Thoracic aorta (tissue), 2 donors: ENCODE measurements at places on chromosomes 4 and X. TPM values are rescaled to one million over a fixed set of nuclear protein-coding genes. Genes with fewer than 3 reads are reported as not detected.
A peak's percentile ranks its signal among the peaks of the same experiment; 100 is the strongest.

GRCh38 chr4:126583509-126583908 lies 1049.2 kb upstream of the INTU start:
- H3K4me3 ChIP-seq: no peak overlapping the region
- no peaks in the 10 kb centered on the region for H3K27me3 ChIP-seq
- no peak overlapping the region for H3K27ac ChIP-seq
- no peaks in the 10 kb centered on the region for H3K4me1 ChIP-seq

Gene HSFX1
- 0.54 TPM for total RNA-seq

Gene UGT2A1
- total RNA-seq: not detected

Gene ZNF630
- total RNA-seq: 3.2 TPM

DNA sequence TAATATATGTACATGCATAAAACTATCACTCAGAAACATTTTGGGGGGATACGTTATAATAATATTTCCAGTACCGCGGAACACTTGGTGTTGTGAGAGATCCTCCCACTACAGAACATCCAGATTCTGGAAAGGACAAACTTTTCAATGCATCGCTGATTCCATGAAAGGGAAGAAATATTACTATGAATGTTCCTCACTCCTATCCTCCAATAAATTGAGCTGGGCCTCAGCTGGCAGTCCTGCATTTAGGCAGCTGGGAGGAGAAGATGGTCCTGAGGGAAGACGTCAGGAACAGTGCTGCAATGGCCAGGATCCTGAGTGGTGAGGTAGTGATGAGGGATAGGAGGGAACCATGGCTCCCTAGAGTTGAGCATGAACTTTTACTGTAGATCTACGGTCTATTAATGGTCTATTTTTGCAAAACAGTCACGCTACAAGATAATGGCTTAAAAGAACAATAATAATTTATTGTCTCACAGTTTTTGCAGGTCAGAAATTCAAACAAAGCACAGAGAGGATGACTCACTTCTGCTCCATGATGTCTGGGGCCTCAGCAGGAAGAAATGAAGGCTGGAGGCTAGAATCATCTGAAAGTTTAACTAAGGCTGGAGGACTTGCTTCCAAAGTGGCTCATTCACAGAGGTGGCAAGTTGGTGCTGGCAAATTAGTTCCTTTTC lies 538.1 kb downstream of the STIM2 start:
- no peak overlapping the region for H3K27ac ChIP-seq
- no peaks in the 10 kb centered on the region for H3K27me3 ChIP-seq
- no peaks in the 10 kb centered on the region for H3K36me3 ChIP-seq
- no peaks in the 10 kb centered on the region for H3K4me1 ChIP-seq

GRCh38 chrX:23737413-23737812 lies 5.7 kb downstream of the ACOT9 start:
- no peaks in the 10 kb centered on the region for H3K27me3 ChIP-seq
- no peaks in the 10 kb centered on the region for H3K36me3 ChIP-seq
- no peak overlapping the region for H3K27ac ChIP-seq
- no peak for DNase-seq

DNA sequence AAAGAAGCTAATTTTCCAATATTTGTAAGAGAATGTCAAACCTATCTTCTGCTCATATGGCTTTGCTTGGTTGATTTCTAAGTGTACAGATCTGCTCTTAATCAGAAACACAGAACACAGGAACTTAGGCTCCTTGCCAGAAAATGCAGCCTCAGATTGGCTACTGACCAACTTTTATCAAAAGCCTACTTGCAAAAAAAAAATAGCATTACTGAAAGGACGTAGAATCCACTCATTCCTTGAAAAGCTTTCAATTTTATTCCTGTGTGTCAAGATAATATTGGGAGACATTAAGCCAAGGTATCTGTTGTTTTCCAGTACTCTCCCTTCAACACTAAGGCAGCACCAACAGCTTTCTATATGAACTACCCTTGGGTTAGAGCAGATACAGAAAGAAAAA lies 127.6 kb upstream of the INTU start:
- DNase-seq: no peak
- no peak overlapping the region for H3K4me3 ChIP-seq
- no peaks in the 10 kb centered on the region for H3K4me1 ChIP-seq

- no peak for DNase-seq
- no peaks in the 10 kb centered on the region for H3K36me3 ChIP-seq
- H3K27ac ChIP-seq: no peak overlapping the region
- no peaks in the 10 kb centered on the region for H3K27me3 ChIP-seq
Measured at GRCh38 chrX:107484002-107484726, 34.7 kb downstream of the FRMPD3 start.

Gene MTCP1
- total RNA-seq: 7.4 TPM

DNA sequence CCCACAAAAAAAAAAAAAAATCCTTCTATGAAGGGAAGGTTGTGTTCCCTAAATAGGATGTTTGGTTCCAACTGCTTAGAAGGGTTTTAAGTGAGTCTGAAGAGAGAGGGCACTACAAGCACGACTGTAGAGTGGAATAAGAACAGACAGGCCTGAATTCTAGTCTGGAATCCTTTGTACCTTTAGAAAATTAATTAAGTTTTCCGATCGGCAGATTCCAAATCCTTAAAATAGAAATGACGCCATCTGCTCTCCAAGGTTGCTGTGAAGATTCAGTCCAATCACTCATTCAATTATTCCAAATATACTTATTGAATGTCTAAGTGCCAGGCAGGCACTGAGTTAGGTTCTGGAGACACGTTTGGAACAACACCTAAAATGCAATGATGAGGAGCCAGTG lies 3.8 kb downstream of the HS3ST1 start:
- no peaks in the 10 kb centered on the region for H3K27me3 ChIP-seq
- no peak overlapping the region for H3K4me3 ChIP-seq
- H3K4me1 ChIP-seq: peaks cover 54% of the 10 kb centered on the region
- H3K27ac ChIP-seq: no peak overlapping the region
- H3K36me3 ChIP-seq: no peaks in the 10 kb centered on the region

DNA sequence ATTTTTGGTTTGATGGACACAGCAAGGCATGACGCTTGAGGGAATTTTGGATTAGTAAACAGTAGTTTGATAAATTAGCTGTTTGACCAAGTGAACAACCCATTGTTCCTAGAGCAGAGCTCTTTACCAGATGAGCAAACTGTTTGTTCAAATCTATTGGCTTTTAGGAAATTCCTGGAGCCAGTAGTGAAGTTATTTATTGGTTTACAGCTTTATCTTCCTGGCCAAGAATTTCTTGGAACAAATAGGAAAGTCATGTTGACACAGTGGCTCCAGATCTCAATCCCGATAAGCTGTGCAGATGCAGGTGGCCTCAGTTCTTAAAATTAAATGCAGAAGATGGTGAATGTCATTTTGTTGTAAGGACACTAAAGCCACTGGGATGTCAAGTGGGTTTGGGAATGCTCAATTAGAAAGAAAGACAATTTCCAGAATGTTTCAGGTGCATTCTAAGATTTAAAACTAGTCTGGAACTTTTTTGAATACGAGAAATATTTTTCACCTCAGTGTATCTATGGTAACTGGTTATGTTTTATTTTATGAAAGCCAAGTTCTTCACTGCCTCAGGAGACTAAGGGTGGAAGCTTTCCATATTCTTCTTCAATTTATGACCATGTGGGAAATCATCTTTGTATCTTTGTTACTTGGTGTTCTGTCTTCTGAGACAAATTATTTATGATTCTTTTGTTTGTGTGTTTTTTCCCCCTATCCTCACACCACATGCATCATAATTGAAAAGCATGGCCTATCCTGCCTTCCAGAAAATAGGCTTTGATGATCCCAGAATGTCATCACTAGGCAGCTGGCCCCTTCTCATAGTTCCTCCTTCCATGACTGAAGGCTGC lies 554.5 kb downstream of the STIM2 start:
- no peaks in the 10 kb centered on the region for H3K27me3 ChIP-seq
- no peak for DNase-seq
- no peaks in the 10 kb centered on the region for H3K36me3 ChIP-seq
- no peaks in the 10 kb centered on the region for H3K4me1 ChIP-seq

Gene FGF13
- total RNA-seq: 18.3 TPM

- H3K4me3 ChIP-seq: no peak overlapping the region
- H3K36me3 ChIP-seq: peaks cover 13% of the 10 kb centered on the region
- no peak for DNase-seq
- no peak overlapping the region for H3K27ac ChIP-seq
- peaks cover 30% of the 10 kb centered on the region for H3K4me1 ChIP-seq
- no peaks in the 10 kb centered on the region for H3K27me3 ChIP-seq
Measured at GRCh38 chr4:94590493-94590892, 138.8 kb downstream of the PDLIM5 start.

Gene FHDC1
- 0.27 TPM for total RNA-seq

Gene STARD8
- total RNA-seq: 19.8 TPM

DNA sequence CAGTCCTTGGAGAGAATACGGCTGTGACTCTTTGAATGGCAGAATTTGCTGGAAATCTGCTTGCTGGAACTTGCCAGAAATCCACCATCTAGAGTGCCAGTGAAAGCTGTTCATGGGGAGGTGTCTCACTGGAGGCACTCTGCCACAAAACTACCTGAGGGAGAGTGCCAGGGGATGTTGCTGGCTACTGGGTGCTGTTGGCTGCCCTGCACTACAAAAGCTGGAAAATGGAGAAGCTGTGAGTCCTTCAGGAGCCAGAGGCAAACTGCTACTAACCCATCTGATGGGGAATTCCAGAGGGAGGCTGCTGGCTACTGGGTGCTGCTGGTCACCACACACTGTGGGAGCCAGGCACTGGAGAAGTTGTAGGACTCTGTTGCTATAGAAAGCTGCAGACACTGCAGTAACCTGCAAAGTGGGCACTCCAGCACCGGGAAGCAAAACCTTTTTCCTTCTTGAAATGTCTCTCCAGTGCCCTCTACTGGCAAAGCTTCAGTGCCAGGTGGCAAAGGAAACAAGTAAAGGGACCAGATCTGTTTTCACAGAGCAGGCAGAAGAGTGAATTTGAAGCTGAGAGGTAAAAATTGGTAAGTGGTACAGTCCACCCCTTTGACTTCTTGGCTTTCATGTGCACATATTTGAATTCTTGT lies 47.8 kb upstream of the HSD17B10 start:
- no peak for DNase-seq
- no peak overlapping the region for H3K4me3 ChIP-seq
- H3K4me1 ChIP-seq: no peaks in the 10 kb centered on the region

DNA sequence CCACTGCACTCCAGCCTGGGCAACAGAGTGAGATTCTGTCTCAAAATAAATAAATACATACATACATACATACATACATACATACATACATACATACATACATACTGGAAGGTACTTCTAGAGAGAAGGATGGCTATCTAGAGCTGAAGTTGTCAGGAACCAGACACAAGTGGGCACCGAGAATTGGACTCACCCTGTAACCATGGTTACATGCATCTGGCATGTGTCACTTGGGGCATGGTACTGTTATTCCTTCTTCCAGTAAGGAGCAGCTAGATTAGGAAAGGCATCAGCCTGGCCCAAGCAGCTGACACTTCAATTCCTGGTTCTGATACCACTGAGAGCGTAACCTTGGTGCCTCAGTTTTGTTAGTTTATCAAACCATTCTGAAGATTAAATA lies 127.1 kb downstream of the SH3KBP1 start:
- H3K27me3 ChIP-seq: no peaks in the 10 kb centered on the region
- H3K27ac ChIP-seq: no peak overlapping the region
- H3K4me1 ChIP-seq: peaks cover 11% of the 10 kb centered on the region
- no peaks in the 10 kb centered on the region for H3K36me3 ChIP-seq
- H3K4me3 ChIP-seq: no peak overlapping the region

Gene SASH3
- 12.4 TPM for total RNA-seq

DNA sequence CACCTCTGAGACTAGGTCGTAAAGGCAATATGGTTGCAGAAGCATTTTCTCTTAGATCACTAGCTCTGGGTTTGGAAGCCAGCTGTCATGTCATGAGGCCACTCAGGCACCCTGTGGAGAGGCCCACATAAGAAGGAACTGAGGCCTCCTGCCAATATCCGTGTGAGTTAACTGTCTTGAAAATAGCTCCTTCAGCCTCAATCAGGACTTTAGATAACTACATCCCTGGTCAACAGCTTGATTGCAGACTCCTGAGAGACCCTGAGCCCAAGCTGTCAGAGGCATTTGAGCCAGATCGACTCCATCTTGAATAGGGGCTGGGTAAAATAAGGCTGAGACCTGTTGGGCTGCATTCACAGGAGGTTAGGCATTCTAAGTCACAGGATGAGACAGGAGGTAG lies 15.1 kb upstream of the REPS2 start:
- no peaks in the 10 kb centered on the region for H3K27me3 ChIP-seq
- DNase-seq: no peak
- H3K4me3 ChIP-seq: no peak overlapping the region
- no peak overlapping the region for H3K27ac ChIP-seq
- H3K36me3 ChIP-seq: no peaks in the 10 kb centered on the region

Gene HSFX4
- total RNA-seq: not detected

- peak within 1 kb of the TSS; percentile 83 for H3K4me3 ChIP-seq
- H3K4me1 ChIP-seq: no peaks in the 10 kb centered on the region
- no peak for DNase-seq
- peak within 1 kb of the TSS; percentile 94 for H3K27ac ChIP-seq
- H3K27me3 ChIP-seq: no peaks in the 10 kb centered on the region
Measured at GRCh38 chr4:30720021-30720660, at the start of gene PCDH7. Gene PCDH7, plus strand, starts transcription at chr4:30720369. Its CDS starts 1,054 bp downstream, at chr4:30721423.

DNA sequence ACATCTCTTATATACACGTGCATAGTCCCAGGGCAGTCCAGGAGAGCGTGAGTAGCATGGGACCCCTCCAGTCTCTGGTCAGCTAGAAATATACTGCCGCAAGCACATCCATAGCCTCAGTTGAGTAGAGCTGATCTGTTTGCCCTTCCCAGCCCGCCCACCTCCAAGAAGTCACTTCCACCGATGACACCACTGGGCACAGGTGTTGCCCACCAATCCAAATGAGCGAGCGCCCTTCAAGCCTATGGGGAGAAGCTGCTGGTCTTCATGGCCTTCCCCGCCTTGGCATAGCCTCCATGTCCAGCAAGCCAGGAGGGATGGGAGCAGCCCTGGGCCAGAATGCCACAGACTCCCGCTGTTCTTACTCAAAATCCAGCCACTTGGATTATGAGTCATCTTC lies 10.2 kb downstream of the DUSP9 start:
- no peak for DNase-seq
- no peaks in the 10 kb centered on the region for H3K36me3 ChIP-seq
- H3K27me3 ChIP-seq: no peaks in the 10 kb centered on the region
- no peak overlapping the region for H3K27ac ChIP-seq

DNA sequence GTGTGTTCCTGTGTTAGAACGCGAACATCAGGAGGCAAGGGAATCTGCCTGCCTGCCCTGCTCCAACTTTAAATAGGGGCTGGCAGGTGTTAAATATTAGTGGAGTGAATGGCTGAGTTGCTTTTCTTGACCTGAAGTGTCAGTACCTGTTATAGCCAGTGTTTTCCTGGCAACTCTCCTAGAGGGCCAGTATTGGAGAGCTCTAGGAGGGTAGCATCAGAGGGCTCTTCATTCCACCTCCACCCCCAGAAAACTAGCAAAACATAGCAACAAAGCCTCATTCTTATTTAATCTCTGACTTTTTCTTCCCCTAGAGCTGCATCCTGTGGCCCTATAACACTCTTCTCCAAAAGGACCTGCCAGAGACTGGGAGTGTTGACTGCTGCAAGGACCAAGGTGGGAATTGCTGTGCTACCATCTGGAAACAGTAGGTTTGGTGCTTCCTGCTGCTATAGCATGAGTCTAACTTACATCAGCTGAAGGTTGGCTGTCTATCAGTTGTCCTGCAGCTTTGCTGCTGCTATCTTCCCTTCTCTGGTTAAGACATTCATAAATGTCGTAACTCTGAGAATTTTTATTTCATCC lies 33.5 kb downstream of the SGMS2 start:
- peaks cover 13% of the 10 kb centered on the region for H3K4me1 ChIP-seq
- H3K4me3 ChIP-seq: no peak overlapping the region
- no peak for DNase-seq

GRCh38 chrX:17242470-17242869 lies 132.5 kb upstream of the NHS start:
- peak; percentile 1 for DNase-seq
- no peaks in the 10 kb centered on the region for H3K36me3 ChIP-seq
- no peak overlapping the region for H3K27ac ChIP-seq
- no peaks in the 10 kb centered on the region for H3K4me1 ChIP-seq
- no peaks in the 10 kb centered on the region for H3K27me3 ChIP-seq
